Stimulated activated CD4-positive, alpha-beta T cell treated with anti-CD3 and anti-CD28 coated beads, Interleukin-4, amount 100 ng/mL, for 48 hours (primary cell): ENCODE measurements at places on chromosomes 13 and 19.

GRCh38 chr13:97659602-97660001, 225.6 kb downstream of the RAP2A start:
- no peak for DNase-seq

DNA sequence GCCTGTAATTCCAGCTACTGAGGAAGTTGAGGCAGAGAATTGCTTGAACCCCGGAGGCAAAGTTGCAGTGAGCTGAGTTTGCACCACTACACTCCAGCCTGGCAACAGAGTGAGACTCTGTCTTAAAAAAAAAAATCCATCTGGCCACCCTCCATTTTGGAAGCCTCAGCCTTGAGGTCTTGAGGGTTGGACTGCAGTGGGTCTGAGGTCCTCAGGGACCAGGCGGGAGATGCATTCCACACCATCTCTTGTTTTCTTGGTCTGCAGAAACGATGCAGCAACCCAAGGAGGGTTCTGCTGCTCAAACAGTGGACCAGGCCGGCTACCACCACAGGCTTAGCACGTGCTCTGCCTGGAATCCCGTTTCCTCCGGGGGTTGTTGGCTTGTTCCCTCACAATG, 299.3 kb downstream of the FGF9 start:
- no peak for DNase-seq

DNA sequence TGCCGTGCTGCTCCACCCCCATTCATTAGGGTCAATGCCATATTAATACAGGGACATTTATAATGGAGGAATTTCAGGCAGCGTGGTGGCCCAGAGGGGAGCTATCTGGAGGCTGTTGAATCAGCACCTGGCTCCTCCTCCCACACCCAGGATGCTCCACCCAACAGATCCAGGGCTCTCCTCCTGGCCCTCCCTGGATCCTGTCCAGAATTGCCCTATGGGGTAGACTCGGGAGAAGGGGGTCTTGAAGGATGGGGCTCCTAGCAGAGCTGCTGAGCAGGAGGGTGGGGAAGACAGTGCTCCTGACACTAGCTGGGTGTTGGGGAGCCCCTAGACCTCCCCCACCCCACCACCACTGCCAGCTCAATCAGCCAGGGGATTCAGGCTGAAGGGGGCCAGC, 5.2 kb upstream of the OR10H5 start:
- no peak for DNase-seq

- DNase-seq = no peak
Observed at GRCh38 chr13:49464621-49465325, 20.7 kb downstream of the SETDB2 start.

DNA sequence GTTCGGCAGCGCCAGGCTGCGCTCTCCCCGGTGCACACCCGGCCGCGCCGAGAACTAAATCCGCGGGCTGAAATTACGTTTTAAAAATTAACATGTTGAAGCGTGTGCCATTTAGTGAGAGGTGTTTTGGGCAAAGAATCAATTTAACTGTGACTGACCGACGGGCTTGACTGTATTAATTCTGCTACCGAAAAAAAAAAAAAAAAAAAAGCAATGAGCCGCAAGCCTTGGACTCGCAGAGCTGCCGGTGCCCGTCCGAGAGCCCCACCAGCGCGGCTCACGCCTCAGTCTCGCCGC, 9.6 kb upstream of the SOX1 start:
- no peak for DNase-seq

GRCh38 chr19:33303791-33304345, 1.5 kb upstream of the CEBPA start:
- DNase-seq = no peak

DNA sequence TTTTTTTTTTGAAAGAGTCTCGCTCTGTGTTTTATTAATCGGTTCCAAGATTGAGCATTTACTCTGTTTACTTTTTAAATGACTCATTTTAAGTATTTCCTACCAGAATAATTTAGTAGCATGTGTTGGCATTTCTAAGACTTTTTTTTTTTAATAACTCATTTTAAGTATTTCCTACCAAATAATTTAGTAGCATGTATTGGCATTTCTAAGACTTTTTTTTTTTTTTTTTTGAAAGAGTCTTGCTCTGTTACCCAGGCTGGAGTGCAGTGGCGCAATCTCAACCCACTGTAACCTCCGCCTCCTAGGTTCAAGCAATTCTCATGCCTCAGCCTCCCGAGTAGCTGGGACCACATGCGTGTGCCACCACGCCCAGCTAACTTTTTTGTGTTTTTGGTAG, 13.1 kb downstream of the SETDB2 start:
- no peak for DNase-seq

GRCh38 chr13:50910485-50910805, 854 bp downstream of the RNASEH2B start:
- DNase-seq = no peak

- no peak for DNase-seq
Observed at GRCh38 chr13:40103864-40104263, 448.4 kb downstream of the COG6 start.

DNA sequence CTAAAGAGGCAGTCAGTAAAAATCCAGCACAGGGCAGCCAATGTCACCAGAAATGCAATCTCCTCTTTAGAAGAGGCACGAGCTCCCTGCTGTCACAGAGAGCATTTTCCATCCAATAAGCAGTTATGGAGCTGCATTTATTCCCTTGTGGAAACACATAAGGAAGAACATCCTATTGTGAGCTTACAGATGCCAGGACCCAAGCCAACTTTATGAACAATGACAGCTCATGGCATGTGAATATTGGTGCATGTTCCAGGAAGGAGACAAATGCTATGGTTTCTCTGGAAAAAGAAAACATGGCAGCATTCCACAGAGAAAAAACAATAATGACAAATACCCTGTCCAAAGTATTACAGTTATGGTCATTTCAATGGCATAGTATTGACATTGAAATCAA, 955.6 kb downstream of the UQCRFS1 start:
- no peak for DNase-seq

DNA sequence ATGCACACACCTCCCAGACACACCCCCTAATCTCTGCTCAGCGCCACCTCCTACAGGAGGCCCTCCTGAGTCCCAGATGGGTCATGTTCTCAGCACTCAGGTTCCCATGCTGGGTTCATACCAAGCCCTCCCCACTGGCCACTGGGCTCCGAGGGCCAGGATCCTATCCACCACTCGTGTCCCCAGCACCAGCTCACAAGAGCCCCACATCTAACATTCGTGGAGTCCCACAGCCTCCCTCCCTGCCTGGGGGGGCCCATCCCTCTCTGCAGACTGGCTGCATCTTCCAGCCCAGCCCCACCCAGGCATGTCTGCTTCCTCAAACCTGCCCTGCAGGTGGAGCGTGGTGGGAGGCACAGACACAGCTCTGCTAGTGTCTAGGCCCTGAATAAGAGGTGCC, 227.4 kb downstream of the TUBA3C start:
- DNase-seq = no peak

DNA sequence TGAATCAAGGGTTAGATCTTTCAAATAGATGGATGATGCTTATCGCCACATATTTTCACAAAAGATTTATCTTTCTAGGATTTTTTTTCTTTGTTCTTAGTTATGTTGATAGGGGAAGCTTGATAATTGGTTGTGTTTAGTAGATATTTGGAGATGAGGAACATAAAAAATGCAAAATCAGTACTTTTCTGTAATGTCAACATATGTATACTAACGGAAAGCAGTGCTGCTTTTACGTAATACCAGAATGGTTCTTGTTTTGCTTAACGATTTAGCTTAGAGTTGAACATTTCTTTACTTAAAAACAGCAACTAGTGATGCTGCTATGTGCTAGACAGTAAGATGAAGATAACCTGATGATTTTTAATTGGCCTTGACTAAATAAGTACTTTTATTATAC, 3.0 kb downstream of the ZMYM2 start:
- DNase-seq = no peak

DNA sequence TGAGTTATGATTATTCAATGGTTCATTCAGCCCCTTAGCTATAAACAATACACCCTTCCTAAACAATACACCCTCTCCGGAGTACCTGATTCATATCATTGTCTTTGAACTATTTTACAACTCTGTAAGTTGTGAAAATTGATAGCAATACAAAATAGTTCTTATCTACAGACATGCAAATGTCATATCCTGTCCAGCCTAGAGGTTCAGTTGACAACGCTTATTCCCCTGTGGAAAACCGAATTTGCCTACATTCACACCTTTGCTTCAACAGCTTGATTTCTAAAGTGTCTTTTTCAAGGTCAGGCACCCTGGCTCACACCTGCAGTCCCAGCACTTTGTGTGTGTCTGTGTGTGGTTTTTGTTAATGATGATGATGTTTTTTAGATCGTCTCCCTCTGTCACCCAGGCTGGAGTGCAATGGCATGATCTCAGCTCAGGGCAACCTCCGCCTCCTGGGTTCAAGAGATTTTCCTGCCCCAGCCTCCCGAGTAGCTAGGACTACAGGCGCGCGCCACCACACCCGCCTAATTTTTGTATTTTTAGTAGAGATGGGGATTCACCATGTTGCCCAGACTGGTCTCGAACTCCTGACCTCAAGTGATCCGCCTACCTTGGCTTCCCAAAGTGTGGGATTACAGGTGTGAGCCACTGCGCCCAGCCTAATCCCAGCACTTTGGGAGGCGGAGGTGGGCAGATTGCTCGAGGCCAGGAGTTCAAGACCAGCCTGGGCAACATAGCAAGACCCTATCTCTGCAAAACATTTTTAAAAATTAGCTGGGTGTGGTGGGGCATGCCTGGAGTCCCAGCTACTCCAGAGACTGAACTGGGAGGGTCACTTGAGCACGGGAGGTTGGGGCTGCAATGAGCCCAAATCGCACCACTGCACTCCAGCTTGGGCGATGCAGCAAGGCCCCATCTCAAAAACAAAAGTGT, 9.6 kb downstream of the C19orf53 start:
- no peak for DNase-seq

DNA sequence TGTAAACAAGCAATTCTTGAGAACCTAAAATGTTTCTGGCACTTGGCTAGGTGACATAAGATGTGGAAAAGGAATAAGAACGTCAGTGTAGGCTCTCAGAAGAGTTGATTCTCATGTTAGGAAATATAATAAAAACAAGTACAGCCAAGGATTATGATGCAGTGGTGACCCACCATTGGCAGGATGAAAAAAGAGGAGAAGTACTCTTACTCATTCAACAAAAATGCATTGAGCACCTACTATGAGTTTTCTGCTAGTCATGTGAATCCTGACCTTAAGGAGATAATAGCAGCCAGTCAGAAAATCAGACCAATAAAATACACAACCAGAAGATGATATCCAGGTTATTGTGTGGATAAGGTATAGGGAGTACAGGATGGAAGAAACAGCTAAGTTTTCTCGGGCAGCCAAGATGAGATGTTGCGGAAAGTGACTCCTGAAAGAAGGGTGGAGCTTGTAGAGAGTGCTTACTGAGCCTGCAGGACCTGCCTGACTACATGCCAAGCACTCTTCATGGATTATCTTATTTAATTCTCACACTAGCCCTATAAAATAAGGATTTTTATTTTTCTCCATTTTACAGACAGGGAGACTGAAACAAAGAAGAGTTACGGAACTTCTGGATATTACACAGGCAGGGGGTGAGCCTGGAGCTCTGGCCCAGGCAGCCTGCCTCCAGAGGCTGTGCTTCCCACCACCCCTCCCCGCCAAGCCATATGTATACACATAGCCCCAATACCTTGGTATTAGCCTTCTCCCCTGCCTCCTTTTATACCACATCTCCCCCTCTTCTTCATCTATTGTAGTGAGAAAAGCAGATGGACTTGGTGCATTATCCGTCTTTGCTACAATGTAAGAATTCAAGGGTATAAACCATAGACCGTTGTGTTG, 58.0 kb downstream of the TGDS start:
- no peak for DNase-seq

- DNase-seq = no peak
Observed at GRCh38 chr19:47209319-47210179, 21.4 kb downstream of the BBC3 start.

- DNase-seq = no peak
Observed at GRCh38 chr19:45739498-45740439, 6.5 kb downstream of the MEIOSIN start.

GRCh38 chr13:71906448-71906847, 39.4 kb upstream of the DACH1 start:
- DNase-seq = no peak
